Thoracic aorta (tissue), 2 donors: ENCODE measurements at places on chromosomes 2 and 18.

DNA sequence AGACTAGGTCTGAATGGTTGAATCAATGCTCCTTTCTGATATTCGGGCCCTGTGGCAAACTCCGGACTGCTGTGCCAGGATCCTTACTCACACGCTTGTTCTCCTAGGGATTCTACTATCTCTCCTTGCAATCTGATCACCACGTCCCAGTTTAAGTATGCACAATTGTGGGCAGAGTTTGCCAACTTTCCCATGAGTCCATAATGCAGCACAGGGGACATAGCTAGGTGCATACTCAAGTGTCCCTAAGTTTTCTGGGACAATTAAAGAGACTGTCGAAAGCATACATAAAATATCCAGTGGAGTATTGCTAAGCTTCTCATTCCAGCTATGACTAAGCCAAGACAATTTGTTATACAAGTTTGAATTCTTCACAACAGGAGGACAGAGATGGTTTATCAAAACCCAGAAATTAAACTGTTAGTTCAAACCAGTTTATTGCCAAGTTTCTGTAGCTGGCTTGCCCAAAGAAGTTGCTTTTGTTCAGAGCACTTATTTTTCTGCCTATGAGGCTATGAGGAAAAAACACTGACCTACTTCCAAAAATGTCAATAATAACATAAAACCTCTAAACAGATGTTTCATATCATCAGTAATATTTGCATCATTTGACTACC lies 136.1 kb downstream of the EXOC6B start:
- DNase-seq = no peak

- DNase-seq = no peak
These were observed 226.1 kb downstream of the LDLRAD4 start for GRCh38 chr18:13444430-13445240.

- no peak for DNase-seq
These were observed 30.7 kb upstream of the CD302 start for GRCh38 chr2:159828738-159829137.

- no peak for DNase-seq
These were observed 84.5 kb upstream of the TAF1B start for GRCh38 chr2:9758741-9759140.

DNA sequence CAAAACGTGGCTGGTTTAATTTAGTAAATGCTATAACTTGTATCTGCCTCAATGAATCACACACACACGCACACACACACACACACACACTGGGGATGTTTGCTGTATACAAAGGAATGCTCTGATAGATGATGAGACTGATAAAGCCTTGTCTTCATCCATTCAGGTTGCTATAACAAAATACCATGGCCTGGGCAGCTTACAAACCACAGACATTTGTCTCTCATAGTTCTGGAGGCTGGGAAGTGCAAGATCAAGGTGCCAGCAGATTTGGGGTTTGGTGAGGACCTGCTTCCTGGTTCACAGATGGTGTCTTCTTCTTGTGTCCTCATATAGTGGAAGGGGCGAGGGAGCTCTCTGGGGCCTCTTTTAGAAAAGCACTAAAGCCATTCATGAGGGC lies 149.5 kb upstream of the HDAC4 start:
- DNase-seq = no peak

GRCh38 chr2:116732322-116732721 lies 1082.2 kb upstream of the DDX18 start:
- DNase-seq = no peak

DNA sequence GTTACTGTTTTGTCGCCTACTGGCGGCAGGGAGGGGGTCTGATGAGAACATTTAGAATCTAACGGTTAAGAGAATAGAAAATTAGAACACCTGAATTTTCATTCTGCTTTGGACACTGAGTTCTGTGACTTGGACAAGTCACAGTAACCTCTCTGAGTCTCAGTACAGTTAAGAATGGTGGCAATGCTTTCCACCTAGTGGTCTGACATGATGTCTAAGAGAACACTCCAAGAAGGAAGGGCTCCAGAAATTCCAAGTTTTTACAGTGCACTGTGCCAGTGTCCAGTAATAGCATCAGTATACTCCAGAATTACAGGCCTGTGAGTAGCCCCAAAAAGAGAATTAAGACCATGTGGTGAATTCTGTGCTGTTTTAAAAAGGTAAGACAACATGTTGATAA lies 174.1 kb upstream of the ZFP36L2 start:
- no peak for DNase-seq

GRCh38 chr18:4286256-4286655 lies 168.9 kb downstream of the DLGAP1 start:
- no peak for DNase-seq

DNA sequence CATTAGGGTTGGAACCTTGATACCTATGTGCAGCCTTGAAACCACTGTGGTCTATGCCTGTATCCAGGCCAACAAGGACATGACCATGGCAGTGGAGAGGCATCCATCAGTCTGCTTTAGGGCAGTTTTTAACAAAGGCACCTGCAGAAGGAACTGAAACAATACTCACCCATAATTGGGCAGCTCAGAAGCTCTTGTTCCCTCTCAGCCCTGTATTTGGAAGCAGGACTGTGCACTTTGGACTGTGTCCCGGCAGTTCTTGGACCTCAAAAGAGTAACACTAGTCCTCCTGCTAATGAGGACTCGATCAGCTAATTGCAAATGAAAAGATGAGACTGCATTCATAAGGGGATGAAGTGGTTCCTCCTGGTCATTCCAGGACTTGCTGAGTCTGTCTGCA lies 500.2 kb upstream of the TNP1 start:
- DNase-seq = no peak

- no peak for DNase-seq
These were observed 630 bp downstream of the PPM1G start for GRCh38 chr2:27408601-27409320.

DNA sequence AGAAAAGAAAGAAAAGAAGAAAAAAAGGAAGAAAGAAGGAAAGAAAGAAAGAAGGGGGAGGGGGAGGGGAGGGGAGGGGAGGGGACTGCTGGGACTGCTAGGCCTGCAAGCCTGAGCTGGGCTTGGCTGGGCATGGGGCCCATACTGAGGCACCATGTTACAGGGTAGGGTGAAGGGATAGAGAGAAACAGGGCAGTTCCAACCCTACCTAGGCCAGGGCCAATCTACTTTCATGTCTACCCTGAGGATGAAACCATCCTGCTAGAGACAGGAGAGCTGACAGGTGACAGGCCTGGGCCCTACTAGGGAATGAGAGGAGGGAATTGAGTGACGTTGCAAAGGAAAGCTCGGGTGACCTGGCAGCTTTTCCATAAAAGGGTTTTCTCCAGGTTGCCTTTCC lies 41.7 kb downstream of the TEX44 start:
- DNase-seq = no peak

- DNase-seq = no peak
These were observed 119.9 kb upstream of the RND3 start for GRCh38 chr2:150607390-150607811.

DNA sequence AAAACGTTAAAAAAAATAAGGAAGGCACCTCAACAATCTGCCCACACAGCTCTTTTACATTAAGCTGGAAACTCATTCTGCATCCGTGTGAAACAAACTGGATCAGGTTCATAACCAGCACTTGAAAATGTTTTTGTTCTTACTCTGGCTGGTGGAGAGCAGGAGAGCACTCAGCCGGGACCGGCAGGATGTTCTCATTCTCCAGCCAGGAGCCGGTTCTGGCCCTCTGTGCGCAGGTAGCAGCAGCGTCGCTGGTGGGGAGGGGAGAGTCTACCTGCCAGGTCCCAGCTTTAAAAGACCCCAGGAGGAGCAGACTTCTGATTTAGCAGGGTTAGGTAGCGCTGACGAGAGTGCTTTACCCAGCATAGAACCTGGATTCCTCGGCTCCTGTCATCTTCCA lies 834.9 kb upstream of the SALL3 start:
- DNase-seq = no peak
